ENCODE measurements at places on chromosomes 12 and 14.

GRCh38 chr12:109264943-109265650 is 44.0 kb downstream of the FOXN4 start:
- DNase-seq: no peak

GRCh38 chr12:103517161-103517560 is 21.4 kb upstream of the C12orf42 start:
- no peak for DNase-seq

DNA sequence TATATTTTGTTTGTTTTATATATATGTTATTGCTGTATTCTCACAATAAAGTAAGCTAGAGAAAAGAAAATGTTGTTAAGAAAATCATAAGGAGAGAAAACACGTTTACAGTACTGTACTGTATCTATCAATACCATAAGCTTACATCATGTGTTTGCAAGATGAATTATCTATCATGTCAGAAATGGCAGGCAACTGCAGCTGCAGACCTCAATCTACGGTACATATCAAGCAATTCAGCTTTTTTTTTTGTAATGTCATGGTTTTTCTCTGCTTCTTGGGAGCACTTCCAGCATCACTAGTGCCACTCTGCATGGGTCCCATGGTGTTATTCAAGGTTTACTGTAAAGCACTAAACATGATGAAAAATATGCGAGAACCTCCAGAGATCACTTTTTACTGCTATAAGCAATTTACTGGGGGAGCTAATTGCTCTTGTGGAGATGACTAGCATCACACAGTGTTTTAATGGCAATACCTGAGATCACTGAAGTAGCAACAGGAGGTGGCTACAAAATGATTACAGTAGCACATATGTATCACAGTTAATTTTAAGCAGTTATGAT is 9.0 kb upstream of the KRT2 start:
- no peak for DNase-seq

DNA sequence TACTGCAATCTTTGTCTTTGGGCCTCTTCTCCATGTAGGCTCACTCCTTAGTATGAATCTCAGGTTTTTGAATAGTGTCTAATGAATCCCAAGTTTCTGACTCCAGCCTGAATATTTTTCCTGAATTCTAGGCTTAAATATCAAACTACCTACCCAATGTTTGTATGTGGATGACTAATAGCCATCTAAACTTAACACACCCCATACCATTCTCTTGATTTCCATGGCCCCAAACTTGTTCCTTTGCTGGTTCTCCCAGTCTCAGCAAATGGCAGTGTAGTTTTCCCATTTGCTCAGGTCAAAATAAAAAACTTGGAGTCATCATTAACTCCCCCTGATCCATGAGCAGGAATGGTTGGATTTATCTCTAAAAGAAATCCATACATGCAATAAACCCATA is 18.8 kb upstream of the SDR39U1 start:
- no peak for DNase-seq

GRCh38 chr12:124172636-124173035 is 122.3 kb upstream of the RFLNA start:
- no peak for DNase-seq

GRCh38 chr12:67091678-67092077 is 177.5 kb upstream of the CAND1 start:
- DNase-seq: no peak

DNA sequence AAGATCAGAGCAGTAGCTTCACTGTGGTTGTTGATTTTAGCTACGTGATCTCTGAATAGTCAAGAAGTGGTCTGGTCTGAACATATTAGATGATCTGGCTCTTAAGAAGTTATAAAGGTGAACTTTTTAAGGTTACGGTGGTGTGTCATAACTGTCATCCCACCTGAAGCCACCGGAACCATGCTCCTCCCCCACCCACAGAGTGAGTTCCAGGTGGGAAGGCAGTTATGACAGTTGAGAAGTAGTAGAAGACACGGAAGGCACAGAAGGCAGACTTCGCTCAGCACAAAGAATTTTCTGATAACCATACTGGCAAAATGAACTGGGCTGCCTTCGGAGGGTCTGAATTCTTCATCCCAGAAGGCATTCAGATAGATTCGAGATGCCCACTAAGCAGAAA is 90.0 kb upstream of the RIC8B start:
- no peak for DNase-seq

GRCh38 chr12:130498589-130499385 is 161.1 kb downstream of the PIWIL1 start:
- no peak for DNase-seq

DNA sequence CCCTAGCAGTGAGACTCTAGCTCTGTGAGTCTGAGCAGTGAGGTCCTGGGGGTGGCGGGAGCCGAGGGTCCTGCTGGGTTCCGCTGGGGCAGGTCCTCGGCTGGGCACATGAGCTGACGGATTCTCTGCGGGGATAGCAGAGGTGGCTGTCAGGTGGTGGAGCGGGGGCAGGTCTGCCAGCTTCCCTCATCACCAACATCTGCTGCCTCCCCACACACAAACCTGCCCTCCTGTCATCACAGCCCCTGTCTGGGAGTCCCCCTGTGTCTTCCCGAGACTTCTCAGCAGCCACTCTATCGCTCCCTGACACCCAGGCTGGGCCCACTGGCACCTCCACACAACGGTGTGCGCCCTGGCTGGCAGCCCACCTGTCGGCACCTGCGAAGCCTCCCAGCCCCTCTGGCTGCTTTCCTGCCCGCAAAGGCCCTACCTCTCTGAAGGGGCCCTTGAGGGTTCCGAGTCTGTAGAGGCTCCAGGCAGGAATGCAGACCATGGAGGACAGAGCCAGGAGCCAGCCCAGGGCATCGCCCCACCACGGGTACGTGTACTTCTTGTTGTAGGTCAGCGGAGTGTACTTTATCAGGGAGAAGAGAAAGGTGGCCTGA is 7.1 kb upstream of the SLC6A12 start:
- no peak for DNase-seq

GRCh38 chr14:94646481-94646880 is 34.3 kb downstream of the SERPINA3 start:
- no peak for DNase-seq

DNA sequence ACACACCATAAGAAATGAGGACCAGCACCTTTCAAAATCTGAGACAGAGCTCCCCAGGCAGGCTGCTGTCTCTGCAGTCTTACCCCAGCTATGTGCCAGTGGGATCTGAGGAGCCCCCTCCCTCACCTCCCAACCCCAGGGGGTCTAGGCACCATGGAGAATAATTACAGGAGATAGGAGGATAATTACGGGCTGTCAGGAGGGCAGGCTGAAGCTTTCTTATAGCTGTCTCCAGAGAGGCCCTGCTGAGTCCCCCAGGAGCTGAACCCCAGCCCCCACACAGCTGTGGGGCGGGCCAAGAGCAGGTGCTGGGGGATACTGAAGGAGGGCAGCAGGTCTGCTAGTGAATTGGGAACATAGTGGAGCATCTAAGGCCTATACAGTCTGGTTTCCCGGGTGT is 6.8 kb downstream of the CPNE6 start:
- no peak for DNase-seq

DNA sequence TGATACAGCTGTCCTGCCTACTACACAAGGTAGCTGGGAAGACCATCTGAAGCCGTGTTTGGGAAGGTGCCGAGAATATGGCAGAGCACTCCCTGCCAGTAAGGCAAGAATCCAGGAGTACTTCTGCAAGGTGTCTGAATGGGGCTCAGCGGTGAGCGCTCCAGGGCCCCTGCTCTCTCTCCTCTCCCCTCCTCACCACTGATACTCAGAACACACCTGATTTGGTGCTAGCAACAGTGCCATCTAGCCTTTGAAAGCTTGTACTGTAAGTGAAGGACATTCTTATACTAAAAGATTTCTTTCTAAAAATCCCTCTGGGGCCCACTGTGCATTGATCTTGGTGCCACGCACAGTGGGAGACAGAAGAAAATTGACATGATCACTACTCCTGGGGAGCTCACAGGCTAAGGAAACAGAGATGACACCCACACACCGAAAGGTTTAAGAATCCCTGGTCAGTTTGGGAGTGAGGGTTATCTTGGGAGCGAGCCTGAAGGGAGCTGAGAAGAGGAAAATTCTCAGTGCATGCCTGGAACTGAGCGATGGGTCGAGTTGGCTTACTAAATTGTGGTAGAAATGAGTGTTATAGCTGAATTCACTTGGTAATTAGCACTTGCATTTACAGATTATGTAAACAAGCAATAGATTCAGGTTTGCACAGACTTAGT is 216.9 kb downstream of the NTF3 start:
- DNase-seq: no peak

DNA sequence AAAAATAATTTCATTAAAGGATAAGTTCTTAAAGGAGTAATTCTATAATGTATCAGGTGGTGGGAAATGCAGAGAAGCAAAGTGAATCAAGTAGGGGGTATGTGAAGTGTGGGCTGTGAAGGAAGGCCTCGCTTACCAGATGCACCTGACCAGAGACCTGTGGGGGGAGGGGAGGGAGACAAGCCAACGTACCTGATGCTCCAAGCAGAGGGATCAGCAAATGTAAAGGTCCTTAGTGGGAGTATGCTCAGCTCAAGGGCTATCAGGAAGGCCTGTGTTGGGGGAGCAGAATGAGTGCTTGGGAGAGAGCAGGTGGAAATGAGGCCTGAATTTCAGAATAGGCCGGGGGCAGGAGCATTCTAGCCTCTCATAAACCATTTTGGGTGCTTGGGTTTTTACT is 57.1 kb downstream of the ANO4 start:
- no peak for DNase-seq

DNA sequence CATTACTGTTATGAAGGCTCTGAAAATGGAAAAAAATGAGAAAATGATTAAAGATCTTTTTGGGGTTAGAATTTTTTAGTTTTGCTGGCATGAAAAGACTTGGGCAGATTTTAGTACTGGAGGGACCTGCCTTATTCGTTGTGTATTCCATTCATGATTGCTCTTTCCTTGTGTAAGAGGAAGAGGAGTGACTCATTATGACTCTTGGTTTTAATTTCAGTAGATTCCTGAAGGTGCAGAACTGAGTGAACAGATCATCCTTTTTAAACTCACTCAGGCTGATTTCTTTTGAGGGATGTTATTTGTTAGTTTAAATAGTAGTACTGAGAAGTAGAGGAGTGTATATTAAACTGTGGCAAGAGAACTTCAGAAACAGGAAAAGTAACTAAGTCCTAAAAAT is 41.6 kb downstream of the AKAP6 start:
- no peak for DNase-seq

- DNase-seq: no peak
Measured at GRCh38 chr14:52767058-52767833, 24.2 kb downstream of the GNPNAT1 start.

DNA sequence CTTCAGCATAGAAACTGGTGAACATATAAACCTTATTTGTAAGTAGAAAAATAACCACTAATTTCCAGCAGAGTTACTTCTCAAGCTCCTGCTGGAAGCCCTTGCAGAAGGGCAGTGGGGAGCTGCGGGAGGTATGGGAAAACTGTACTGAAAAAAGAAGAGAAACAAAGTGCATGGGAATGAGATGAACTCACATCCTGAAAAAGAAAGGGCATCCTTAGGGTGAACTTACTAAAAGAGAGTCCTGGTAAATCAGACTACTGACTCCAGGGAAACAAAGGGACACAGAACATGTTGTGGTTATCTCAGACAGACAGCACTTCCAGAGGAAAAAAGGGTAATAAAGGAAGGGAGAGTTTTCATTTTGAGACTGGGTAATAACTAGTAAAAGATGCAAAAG is 515.1 kb downstream of the RPL10L start:
- DNase-seq: no peak

DNA sequence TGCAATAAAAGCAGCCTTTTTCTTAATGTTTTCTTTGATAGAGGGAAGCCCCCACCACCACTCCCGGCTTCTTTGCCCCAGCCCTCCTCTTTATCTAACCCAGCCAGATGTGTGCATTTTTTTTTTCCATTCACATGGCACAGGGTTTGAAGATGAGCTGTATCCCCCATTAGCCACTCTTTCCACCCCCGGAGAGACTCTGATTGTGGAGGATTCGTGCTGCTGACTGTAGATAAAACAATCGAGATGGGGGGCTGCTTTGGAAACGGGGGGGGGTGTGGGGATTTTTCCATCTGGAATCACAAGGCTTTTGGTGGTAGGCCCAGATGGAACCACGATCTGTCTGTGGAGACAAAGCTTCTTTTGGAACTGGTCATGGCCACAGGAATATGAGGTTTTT is 46.2 kb upstream of the VASH1 start:
- no peak for DNase-seq

DNA sequence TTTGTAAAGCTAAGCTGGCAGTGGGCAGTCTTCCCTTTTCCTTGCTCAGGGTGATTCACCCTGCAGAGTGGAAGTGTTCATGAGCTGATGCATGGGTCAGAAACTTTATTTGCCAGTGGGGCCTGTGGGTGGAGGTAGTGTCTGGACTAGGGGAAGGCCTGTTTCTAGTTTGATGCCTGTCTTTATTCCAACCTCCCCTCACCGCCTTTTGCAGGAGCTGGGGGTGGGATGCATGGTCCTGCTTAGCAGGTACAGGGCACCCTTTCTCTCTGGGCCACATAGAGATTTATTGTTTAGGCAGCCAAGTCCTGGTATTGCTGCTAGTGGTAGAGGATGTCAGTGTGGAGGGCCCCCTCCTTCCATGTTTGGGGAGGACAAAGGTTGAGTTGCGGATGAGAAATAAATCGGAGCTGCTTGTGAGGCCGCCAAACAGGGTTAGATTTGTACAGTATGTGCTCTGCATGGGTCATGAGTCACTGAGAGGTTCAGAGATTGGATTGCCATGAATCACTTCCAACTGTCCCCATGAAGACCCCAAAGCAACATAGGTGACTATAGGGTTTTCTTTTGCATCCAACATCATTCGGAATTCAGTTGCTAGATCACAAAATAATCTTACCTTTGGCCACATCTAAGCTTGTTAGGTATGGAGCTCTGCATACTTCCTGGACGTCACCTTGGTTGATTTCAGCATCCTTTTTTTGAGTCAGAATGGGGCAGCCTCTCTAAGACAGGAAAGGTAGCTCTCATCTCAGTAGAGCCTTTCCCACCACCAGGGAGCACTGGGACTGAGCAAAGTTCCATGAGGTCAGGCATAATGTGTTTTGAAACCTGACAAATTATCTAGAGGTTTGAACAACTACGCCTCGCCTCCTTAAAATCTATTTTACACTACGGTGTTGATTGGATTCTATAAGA is 8.8 kb downstream of the SMOC1 start:
- no peak for DNase-seq

DNA sequence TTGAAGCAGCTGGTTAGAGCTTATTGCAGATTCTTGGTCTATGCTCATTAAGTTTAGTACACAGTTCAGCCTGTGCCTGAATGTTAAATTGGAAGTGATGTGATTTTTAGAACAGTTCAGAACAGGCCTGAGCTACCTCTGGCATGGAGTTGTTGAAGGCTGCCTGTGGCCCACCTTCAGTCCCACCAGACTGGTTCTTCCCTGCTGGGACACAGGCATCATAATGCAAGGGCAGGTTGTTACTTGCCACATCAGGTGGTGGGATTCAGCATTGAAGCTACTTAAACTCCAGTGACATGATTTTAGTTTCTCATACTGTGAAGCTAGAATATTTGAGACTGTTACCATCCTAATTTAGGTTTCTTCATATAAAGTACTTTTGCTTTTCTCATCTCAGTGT is 49.4 kb downstream of the PROX2 start:
- DNase-seq: no peak
